NCI-H2081 treated with DMSO at 0.1 percent for 48 hours (cell line): ENCODE measurements at places on chromosomes 13 and 19.

- no peak for DNase-seq
Observed at GRCh38 chr13:49733181-49733951, 42.1 kb upstream of the EBPL start.

GRCh38 chr13:94947965-94948371 is 235.6 kb upstream of the SOX21 start:
- peak; percentile 13 for DNase-seq

GRCh38 chr13:70720386-70720785 is 612.1 kb upstream of the KLHL1 start:
- no peak for DNase-seq

DNA sequence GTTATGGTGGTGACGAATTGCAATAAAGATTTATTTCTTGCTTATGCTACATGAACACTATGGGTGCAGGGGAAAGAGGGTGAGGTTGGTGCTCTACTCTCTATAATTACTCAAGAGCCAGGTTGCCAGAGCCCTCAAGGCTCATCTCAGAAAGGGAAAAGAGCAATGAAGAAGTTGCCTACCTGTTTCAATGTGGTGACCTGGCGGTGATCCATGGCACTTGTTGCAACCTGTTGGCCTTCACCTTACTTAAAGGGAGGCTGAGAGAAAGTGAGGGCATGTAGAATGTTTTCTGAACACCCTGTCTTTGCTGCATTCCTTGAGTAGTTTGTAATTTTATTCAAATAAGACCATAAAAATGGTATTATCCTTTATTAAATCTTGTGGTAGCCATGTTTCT is 394.4 kb downstream of the GPC6 start:
- DNase-seq: no peak

GRCh38 chr19:41309180-41310032 is 566 bp upstream of the CCDC97 start:
- DNase-seq: no peak

DNA sequence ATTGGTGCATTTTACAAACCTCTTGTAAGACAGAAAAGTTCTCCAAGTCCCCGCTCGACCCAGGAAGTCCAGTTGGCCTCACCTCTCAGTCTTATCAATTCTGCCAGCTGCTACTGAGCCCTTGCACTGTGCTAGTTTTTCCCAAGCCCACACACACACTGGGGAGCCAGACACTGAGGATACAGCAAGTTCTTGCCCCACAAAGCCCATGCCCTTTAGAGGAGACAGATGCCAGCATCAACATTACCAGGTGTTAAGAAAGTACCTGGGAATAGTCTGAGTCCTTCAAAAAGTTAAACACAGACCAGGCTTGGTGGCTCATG is 175.0 kb downstream of the PTPRS start:
- DNase-seq: no peak

DNA sequence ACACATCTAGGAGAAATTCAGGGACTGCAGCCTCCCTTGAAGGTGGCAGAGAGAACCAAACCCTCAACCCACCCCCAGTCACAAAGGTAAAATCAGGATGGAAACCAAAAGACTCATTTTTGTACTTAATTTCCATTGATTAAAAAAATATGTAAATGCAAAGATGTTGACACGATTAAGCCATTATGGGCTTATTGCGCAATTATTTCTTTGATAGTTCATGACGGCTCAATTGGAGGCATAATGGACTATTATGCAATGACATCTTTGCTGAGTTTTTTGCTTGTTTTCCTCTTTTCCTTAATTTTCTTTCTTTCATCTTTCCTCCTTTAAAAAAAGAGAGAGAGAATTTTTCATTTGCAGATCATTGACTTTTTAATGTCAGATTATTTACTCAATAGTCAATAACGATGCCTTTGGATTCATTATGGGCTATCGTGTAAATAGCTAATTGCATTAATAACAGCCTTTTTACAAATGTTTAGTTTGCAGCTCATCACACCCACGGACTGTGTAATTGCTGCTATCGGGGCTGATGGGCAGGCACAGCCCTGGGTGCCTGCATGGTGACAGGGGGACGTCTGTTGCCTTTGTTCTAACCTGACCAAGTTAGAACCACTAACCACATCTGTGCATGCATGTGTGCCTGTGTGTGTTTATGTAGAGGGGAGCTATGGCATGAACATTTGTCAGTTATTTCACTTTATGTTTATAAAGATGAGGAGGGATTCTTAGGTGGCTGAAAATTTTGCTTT is 482.4 kb upstream of the TSHZ3 start:
- DNase-seq: no peak

GRCh38 chr19:831407-832369 is 4.1 kb downstream of the AZU1 start:
- no peak for DNase-seq

DNA sequence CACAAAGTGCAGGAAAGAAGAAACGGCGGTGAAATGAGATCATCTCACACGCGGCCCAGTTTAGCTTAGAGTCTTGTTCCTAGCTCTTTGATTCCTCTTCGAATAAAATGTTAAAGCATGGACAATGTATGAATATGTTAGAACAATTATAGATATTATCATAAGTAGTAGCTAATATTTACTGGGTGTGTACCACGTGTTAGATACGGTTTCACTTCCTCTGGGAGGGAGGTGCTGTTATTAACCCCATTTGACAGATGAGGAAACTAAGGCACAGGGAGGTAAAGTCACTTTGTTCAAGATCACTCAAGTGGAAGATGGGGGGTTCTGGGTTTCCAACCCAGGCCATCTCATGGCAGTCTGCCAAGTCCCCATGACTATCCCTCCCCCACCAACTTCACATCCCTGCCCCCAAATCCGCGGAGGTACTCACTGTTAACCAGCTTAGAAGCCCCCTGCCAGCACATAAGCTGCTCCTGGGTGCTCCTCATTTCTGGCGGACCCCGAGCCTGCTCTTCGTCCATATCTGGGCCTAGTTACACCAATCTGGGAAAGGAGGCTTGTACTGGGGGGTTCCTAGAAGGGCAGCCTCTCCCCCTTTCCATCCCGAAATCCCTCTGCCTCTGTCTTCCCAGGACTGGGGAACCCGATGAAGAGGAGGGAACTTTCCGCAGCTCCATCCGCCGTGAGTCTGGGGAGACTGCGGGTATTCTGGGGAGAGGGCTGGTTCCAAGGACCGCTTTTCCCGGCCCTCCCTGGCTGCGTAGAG is 1.0 kb upstream of the FXYD7 start:
- no peak for DNase-seq

- DNase-seq: no peak
Observed at GRCh38 chr19:39425744-39426143, 10.0 kb downstream of the RPS16 start.
